Activated CD4-positive, CD25-positive, alpha-beta regulatory T cell treated with anti-CD3 and anti-CD28 coated beads, Interleukin-2, amount 50 U/mL, for 16 hours (primary cell): ENCODE measurements at places on chromosomes 2 and 18.

DNA sequence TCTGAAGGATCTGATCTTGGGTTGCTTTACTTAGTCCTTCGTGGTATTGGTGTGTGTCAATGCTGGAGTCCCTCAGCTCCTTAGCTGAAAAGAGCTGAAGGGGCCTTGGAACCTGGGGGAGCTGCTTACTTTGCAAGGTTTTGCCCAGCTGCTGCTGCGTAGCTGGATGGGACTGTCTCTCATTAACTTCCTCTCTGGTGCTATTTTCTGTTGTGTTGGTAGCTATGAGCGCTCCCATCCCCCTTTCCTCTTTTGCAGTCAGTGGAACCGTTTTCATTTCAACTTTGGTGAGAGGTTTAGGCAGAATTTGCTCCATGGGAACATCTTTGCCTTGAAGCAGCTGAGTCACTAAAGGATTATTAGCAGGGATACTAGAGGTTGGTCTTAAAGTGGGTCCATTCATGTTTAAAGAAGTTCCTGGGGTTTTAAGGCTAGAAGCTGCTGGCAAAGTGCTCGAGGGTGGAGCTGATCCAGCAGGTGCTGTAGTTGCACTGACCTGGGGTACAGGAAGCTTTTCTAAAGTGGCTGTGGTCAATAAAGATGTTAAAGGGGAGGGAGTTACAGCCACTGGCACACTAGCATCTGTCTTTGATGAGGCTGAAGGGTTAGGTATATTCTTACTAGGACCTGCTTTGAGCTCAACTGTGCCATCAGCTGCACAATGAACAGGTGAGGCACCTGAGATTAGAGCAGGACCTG lies 69.9 kb upstream of the DTNB start:
- DNase-seq: no peak

DNA sequence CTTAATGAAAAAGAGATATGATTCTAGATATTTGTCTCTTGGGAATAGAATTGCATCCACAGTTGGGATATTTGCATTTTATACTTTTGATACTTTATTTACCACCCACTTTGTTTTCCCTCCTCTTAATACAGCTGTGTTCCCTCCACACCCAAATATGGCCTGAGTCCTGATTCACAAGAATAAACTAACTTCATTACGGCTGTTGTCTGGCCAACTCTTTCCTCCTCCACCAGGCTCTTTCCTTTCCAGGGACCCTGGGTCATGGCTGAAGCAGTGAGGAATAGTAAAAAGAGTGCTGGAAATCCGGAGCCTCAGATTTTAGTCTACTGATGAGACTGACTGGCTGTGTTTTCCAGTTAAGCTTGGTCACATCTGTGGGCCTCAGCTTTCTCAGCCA lies 48.4 kb upstream of the STAM2 start:
- no peak for DNase-seq

DNA sequence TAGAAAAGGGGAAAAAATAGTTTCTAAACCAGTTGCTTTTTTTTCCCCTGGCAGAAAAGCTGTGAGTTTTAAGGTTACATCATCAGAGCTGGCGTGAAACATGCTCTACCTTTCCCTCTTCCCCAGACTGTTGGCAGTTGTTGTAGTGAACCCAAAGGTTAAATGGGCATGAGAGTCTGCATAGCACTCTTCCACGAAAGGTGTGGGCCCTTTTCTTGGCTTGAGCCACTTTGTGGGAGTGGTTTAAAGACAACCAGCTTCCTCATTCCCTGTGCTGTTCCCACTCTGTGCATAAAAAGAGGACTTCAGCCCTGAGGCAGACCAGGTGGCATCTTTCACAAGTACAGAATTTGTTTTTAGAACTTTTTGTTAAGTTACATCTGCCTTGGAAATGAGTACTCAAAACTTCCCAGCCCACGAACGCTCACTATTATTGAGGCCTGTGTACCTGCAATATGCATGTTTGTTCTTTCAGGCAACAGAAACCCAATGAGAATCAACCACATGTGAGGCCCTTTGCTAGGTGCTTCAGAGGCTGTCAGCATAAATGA lies 243.8 kb downstream of the BABAM2 start:
- DNase-seq: no peak

GRCh38 chr2:203463266-203463678 lies 71.8 kb downstream of the RAPH1 start:
- no peak for DNase-seq

DNA sequence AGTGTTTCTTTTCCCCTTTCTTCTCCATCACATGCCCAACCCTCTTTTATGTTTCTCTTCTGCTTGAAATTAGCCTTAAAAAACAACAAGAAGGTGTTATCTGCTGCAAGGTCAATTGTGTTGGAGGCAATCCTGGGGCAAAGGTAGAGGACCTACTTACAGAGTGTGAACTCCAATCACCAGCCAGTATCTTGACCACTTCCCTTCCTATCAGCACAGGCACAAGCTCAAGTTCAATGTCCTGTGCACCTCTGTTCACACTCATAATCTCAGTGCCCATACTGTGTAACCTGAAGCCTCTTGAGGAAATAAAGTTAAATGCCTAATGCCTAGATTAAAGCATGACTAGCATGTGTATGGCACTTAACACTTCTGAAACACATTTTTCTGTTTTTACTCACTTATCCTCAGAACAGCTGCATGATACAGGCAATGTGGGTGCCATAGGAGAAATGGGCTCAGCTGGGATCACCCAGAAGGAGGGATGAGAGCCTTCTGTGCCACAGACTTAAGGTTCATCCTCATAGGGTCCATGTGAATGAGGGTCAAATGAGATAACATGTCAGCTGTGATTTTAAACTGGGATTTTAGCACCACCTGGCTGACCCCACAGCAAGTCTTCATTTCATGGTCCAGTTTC lies 701.5 kb downstream of the BCL11A start:
- DNase-seq: no peak

GRCh38 chr2:176149939-176150583 lies 1.3 kb upstream of the HOXD4 start:
- no peak for DNase-seq

DNA sequence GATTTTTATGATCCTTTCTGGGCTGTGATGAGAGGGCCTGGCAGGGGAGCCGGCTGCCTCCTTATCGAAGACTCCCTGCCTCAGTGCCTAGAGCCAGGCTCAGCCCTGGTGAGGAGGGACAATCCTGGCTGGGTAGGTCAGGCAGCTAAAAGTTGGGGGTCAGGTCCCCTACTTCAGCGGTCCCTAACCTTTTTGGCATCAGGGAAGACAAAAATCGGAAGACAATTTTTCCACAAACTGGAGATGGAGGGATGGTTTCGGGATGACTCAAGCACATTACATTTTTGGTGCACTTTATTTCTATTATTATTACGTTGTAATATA lies 53.1 kb downstream of the HS1BP3 start:
- no peak for DNase-seq
